ENCODE measurements at places on chromosomes 4 and X.

DNA sequence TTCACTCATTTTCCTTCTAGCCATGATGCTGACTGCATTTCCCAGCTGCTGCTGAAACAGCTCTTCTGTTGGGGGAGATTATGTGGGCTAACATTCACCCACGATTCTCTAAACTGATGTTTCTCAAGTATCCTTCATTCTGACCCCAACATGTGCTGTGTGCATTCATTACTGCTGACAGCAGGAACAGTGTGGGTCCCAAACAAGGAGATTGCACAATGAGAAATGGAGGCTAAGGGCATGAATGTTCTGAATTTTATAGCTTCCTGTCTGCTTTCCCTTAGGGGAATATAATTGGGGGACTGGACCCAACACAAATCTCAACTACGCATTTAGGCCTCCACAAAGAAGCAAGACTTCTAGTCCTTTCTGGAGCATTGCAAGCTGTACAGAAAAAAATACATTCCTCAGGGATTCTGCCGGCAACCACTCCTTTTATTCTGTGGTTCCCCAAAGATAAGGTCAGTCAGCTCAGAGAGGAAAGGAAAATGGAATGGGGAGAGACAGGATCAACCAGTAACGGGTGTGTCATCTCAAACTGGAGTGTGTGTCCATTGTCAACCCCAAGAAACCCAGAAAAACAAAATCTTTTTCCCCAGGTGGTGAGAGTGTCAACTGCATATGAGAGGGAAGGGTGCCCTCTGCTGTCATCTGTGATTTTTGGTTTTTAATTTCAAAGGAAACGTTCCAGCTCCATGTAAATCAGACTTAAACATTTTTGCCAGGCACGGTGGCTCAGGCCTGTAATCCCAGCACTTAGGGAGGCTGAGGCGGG is 81.5 kb upstream of the EGFL6 start:
- DNase-seq: peak; percentile 46

DNA sequence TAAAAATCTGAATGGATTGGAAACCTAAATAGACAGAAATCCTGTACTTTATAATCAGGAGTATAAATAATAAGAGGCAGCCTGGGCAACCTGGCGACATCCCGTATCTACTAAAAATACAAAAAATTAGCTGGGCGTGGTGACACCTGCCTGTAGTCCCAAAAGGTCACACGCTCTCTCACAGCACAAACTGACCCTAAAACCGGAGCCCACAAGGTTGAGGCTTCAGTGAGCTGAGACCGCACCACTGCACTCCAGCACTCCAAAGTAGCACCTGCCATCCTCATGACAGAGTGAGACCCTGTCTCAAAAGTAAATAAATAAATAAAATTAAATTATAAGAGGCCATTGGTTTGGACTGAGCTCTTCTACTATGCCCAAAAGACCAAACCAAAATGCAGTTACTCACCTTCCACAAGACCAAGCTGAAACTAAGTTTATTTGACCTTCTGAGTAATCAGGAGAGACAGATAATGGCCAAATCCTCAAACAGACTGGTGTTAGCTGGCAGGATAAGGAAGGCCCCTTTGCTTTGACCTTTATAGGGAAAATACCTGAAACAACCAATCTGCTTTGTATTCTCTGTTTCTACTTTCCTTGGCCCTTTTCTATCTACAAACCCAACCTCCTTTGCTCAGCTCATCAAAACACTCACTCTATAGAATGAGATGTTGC is 3.2 kb upstream of the GRSF1 start:
- no peak for DNase-seq

DNA sequence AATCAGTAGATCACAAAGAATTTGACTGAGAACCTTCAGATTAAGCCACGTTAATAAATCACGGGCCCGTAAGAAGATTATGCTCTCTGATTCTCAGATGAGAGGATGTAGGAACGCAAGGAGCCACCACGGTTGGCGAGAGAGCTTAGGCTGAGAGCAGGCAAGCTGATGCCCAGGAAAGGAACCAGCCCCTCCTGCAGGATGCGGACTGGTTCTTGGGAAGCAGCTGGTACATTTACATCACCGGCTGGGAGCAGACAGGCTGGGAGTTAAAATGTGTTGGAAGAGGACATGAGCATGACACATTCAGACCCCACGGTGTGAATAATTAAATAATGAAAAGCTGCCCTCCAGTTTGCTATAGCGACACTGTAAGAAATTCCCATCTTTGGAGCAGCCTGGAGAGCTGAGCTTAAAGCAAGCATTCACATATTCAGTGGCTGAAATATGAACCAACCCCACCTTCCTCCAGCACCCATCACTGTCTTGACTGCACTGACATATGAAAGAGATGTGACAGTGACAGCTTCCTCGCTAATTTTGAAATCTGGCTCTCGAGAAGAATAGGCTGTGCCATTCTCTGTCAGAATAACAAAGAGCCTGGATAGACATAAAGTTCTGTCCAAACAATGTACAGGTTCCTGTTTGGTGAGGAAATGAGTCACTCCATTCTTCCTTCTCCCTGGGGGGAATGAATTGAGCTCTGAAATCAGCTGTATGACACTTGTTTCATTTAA is 33.1 kb downstream of the LNX1 start:
- no peak for DNase-seq

DNA sequence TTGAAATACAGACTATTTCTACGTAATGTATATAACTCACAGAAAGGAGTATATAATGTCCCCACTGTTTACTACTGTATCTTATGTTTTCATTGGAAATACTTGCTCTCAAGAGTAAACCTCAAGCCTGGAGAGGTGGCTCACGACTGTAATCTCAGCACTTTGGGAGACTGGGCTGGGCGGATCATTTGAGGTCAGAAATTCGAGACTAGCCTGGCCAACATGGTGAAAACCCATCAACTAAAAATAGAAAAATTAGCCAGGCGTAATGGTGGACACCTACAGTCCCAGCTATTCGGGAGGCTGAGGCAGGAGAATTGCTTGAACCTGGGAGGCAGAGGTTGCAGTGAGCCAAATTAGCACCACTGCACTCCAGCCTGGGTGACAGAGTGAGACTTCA is 92.8 kb downstream of the COL25A1 start:
- no peak for DNase-seq

DNA sequence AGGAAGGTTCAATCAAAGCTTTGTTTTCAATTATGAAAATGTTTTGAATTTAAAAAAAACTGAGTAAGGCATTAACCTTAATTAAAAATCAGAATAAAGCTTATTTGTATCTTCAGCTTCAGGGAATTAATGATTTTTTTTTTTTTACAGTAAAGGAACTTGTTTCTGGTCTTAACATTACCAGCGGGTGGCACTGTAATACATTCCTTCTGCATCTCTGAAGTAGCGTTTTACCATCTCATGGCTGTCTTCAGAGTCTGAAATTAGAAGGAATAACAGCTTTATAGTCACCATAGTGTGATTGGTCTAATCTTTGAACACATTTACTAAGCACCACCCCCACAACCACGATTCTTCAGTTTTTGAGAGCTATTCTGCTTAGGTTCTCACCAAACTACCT is 102.6 kb downstream of the IL1RAPL2 start:
- DNase-seq: no peak

DNA sequence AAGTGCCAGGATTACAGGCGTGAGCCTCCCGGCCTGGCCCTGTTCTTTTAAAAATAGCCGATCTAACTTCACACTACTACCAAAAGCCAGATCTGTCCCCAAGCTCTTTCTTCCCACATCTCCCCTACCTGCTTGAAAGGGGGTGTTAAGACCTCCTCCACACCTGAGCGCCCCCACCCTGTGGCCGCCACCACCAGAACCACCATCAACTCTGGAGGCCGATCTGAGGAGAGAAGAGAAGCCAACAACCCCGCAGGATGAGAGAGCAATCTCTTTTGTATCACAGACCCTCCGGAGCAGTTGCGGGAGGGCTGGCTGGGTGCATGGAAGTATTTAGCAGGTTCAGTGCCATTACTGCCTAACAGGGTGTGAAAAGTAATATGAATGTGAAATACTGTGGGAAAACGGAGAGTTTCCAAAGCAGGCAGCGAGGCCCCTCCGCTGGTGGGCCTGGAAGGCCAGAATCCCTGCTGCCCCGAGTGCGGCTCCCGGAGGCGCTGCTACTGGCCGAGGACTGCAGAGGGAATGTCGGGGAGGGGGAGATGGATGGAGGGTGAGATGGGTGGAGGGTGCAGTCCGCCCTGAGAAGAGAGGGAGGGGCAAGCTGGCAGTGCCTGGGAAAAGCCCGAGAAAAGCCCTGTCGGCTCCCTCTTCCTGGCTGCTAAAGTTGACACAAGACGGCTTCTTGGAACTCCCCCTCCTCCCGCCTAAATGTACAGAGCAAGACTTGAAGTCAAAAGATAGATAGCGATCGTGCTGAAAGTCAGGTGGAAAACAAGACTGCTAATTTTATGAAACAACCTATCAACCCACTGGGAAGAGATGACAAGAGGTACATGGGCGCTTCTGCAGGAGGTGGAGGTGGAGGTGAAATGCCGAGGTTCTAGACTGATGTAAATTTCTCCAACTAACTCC is 22.3 kb downstream of the HAND2 start:
- DNase-seq: no peak

DNA sequence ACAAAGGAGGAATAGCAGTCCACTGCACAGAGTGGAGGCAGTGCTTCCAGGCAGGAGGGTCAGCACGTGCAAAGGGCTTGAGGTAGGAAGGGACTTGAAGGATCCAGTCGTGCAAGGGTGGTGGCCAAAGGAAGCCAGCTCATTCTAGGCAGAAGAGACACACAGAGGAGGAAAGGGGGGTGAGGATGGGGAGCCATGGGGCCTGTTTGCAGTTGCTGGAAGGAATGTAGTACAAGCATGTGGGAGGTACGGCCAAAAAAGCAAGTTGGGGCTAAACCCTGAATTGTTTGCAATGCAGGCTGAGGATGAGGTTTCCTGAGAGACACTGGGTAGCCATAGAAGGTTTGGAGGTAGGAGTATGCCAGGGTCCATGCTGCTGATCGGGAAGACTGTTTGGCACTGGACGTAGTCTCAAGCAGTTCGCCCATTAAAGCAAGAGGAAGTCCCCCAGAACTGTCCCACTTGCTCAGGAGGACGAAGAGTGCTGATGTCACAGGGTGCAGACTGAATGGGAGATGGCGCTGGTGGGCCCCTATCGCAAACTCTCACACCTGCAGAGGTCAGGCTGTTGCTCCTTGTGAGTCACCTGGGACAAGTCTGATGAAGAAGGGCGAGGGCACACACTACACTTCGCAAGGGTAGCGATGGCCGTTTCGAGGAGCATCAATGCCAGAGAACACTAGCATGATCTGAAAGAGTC is 9.1 kb upstream of the MAN2B2 start:
- no peak for DNase-seq

GRCh38 chr4:88008743-88009171 is 1.3 kb downstream of the PKD2 start:
- DNase-seq: no peak

DNA sequence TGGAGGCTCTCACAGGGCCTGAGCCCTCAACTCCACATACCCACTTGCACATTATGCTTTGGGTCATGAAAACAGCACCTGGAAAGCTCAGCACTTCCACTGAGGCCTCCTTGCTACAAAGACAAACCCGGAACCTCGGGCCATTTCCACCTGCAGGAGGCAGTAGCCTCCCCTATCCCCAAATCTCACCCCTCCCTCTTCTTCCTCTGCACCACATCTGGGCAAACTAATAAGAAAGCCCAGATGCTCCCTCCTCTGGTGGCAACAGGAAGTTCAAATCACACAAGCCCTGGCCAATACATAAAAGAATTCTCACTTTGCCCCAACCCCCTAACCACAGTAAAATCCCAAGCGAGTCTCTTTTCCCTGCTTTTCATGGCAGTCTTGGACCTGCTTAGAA is 136.4 kb downstream of the MAPK10 start:
- no peak for DNase-seq

- no peak for DNase-seq
These were observed 200.5 kb upstream of the CXorf66 start for GRCh38 chrX:140165849-140166248.

GRCh38 chr4:90080116-90080515 is 47.1 kb upstream of the CCSER1 start:
- DNase-seq: no peak

GRCh38 chr4:3017504-3017903 is 54.1 kb downstream of the GRK4 start:
- DNase-seq: no peak

DNA sequence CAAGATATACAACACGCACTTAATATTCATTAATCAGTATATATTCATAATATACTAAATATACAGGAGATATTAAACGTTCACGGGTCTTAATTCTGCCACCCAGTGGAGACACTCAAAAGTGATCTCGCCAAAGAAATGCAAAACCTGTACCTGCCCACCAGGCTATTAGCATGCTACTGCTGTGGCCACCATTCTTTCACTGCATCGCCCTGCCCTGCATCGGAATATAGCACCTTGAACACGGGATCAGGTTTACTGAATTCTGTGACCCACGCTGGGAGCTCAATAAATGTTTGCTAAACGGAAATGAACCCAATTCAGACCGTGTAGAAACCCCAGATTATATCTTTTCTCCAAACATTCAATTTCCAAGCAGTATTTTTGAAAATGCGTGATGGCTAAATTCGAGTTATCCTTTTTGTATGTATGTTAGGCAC is 840 bp upstream of the CLCN3 start:
- DNase-seq: peak; percentile 58

GRCh38 chr4:174835536-174835935 is 6.5 kb upstream of the GLRA3 start:
- DNase-seq: no peak

DNA sequence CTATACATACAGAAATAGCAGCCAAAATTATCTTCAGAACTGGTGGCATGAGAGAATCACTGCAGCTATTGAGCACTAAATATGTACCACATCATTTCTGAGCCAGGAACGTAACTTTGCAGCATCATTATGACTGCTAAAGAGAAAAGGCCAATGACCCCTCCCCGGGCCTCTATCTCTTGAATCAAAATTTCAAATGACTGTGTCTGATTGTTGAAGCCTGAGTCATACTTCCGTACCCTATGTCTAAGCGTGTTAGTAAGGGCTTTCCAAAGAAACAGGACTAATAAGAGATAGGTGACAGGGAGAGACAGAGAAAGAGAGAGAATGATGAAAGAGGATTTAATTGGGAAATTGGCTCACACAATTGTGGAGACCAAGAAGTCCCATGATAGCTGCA is 445.5 kb upstream of the SPANXN1 start:
- DNase-seq: no peak

DNA sequence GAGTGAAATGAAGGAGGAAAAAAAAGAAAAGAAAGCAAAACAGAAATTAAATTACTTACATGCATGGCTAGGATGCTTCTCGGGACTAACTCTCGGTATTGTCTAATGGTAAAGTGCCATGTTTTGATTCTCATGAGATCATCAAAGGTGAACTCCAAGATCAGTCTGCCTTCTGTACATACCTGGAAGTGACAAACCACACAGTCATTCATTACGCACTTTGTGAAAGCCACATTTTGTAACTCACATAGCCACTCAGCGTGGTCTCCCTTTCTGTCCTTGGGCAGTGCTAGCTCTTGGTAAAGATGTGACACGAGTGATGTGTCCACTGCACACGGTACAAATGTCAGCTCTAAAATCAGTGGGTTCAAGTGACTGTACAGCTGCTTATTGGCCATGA is 309.8 kb downstream of the LDB2 start:
- DNase-seq: no peak

DNA sequence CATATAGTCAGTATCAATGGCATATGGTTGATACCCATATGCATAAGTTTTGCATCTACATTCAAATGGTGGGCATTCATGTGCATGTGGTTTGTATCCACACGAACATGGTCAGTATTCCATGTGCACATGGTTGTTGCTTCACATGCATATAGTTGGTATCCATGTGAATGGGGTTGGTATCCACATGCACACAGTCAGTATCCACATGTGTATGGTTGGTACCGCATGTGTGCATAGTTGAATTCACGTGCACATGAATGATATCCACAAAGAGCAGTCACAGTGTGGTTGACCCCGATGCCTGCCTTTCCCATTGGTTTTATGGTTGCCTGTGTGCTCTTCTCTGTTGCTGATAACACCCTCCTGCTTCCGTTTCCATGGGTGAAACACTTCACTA is 427.9 kb downstream of the STIM2 start:
- no peak for DNase-seq

All from stimulated activated CD4-positive, alpha-beta T cell treated with anti-CD3 and anti-CD28 coated beads, Interleukin-4, amount 100 ng/mL, for 24 hours (primary cell).